ENCODE measurements at places on chromosomes 2 and 18.

GRCh38 chr2:106921451-106921850 is 35.5 kb upstream of the ST6GAL2 start:
- DNase-seq: no peak

DNA sequence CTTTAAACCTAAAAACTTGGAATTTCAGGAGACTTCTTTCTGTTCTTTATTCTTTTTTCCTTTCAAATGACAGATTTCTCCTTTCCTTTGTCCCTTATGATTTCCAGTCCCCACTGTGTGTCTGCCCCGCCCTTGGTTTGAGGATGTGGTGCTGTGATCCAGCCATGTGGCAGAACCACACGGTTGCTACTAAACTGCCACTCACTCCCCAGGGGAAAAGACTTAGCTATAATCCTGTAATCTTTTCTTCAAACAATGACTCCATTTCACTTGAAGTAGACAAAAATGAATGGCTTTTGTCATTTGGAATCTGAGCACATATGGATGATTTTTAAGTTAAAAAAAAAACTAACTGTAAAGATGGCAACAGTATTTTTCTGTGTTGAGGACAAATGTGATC is 76.2 kb upstream of the STAM2 start:
- no peak for DNase-seq

- peak; percentile 70 for DNase-seq
Observed at GRCh38 chr18:51537487-51537886, 340.0 kb upstream of the MEX3C start.

DNA sequence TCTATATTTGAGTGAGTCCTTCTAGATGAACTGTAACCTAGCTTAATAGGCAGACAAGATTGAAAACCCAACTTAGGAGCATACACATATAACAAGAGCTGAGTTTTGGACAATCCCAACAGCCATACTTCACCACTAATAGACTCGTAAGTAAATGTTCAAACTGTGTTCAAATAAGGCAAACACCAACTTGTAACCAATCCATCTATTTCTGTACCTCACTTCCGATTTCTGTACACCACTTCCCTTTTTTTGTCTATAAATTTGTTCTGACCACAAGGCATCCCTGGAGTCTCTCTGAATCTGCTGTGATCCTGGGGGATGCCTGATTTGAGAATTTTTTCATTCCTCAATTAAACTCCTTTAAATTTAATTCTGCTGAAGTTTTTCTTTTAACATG is 1149.1 kb upstream of the NRXN1 start:
- no peak for DNase-seq

DNA sequence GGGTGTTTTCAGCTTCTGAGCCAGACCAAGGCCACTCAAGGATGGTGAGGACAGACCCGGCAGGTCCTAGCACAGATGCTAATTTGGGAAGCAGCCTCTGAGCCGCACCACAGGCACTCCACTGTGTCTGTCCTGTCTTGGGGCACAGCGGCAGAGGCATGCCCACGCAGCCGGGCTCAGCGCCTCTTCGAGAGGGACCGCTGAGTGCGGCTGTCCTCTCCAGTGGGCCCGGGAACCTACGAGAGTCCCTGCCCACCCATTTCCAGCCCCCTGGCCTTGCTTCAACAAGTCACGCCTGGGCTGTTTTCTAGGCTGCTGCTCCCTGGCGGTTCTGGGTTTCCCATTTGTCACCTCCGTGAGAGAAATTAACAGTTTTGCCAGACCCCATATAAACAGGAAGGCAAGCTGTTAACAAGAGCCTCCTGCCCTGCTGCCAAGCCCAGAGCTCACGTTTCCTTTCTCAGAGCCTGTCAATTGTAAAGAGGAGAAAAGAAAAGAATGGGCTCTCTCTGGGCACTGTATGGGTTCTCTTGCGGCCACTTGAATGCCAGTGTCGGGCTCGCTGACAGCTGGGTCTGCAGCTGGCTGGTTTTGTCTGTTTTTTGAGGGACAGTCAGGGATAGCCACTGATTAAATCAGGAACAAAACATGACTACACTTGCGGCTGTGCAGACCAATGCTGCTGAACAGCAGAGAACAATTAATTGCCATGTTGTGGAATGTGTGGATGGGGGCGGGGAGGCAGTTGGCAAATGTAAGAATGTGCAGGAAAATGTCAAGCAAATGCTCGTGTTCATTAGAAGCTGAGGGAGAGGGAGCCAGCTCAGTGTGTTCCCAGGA is 30.6 kb downstream of the TMEM17 start:
- peak; percentile 86 for DNase-seq

GRCh38 chr2:160006475-160006874 is 55.9 kb downstream of the PLA2R1 start:
- no peak for DNase-seq

DNA sequence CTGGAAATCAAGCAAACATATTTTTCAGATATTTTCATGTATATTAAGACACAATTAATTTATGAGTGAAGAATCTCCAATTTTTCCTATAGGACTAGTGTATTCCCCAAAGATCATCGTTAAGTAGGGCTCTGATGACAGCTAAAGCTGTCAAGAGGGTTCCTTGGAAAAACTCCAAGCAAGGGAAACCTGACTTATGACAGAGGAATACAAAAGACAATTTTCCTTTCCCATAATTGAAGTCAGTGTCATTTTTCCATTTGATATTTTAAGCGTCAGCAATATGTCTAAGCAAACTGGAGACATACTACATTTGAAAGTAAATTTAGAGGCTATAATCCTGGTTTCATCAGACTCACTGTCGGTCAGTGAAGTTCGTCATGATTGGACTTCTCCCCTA is 36.1 kb downstream of the RIT2 start:
- no peak for DNase-seq

DNA sequence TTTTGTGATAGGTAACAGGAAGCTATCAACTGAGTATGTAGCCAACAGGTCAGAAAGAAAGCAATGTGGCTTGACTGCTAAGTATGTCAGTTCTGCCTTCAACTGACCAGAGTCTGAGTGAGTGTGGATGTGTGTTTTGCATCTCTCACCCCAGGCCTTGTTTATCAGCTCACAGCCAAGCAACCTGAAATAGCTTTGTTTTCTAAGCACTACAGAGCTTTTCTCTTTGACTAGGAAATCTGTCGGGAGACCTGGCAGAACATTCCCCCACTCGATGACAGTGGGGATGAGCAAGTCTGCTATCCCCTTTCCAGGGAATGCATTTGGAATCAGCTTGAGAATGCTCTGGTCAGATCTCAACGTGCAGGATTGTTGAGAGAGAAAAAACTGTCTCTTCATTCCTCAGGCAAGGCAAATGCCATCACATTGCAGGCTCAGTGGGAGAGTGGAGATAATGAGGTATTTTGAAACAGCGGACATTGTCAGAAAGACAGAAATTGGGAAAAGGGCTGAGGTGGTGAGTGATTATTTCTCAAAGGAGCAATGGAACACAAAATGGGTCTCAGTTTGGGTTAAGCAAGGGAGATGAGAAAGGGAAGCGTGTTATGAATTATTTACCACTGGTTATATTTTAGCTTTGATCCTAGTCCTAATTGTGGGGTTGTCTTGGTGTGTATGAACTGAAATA is 233.8 kb upstream of the PIK3C3 start:
- peak; percentile 74 for DNase-seq

DNA sequence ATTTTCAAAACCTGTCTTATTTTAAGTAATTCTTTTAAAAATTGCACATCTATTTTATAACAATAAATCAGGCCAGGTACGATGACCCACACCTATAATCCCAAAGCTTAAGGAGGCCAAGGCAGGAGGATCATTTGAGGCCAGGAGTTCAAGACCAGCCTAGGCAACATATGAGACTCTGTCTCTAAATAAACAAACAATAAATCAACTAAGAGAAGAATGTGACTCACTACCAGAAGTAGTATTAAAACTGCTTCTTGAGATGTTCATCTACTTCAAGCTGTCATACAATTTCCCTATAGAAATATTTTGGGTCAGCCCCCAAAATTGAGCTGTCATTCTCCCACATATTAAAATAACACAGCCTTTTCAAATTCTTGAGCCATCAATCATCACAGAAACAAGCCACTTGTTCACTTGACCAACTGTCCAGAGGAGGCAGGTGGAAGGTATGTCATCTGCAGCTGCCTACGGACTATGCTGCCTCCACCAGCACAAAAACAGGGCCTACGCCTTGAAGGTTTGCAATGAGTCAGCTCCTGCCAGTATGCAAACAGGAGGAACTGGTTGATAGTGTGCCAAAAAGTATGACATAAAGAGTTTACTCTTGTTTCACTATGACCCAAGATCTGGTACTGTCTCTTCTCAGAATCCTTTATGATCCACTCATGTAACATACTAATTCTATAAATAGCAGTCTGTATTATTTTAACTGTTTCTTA is 33.6 kb downstream of the KIDINS220 start:
- DNase-seq: peak; percentile 89

- no peak for DNase-seq
Observed at GRCh38 chr18:79975985-79976680, 11.7 kb downstream of the HSBP1L1 start.

GRCh38 chr18:11823545-11823944 is 27.7 kb upstream of the CHMP1B start:
- no peak for DNase-seq

DNA sequence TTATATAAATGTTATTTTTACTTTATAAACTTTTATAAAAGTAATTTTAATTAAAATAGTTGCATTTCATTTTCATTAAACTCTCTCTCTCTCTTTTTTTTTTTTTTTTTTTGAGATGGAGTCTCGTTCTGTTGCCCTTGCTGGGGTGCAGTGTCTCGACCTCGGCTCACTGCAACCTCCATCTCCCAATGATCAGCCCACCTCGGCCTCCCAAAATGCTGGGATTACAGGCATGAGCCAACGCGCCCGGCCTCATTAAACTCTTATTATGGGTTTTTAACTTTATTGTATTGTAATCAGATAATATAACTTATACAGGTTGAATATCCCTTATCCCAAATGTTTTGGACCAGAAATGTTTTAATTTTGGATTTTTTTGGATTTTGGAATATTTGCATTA is 10.9 kb upstream of the NPPC start:
- DNase-seq: no peak

DNA sequence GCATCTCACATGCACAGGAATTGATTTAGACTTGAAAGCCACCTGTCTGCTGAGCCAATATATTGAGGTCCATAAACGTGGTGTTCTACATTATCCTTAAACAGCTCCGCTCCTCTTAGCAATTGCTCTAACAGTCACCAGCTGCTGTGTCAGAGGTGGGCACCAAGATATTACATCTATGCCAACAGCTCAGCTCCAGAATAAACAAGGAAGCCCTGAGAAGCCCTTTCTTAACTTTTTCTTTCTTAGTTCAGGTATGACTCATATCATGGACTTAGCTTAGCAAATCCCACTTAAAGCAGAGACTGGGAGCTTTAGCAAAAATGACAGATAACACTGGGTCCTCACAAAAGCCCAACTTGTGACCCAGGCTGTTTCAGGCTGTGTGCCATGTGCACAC is 436.6 kb downstream of the IRS1 start:
- no peak for DNase-seq

GRCh38 chr2:134375935-134376334 is 122.1 kb downstream of the MGAT5 start:
- DNase-seq: peak; percentile 77

DNA sequence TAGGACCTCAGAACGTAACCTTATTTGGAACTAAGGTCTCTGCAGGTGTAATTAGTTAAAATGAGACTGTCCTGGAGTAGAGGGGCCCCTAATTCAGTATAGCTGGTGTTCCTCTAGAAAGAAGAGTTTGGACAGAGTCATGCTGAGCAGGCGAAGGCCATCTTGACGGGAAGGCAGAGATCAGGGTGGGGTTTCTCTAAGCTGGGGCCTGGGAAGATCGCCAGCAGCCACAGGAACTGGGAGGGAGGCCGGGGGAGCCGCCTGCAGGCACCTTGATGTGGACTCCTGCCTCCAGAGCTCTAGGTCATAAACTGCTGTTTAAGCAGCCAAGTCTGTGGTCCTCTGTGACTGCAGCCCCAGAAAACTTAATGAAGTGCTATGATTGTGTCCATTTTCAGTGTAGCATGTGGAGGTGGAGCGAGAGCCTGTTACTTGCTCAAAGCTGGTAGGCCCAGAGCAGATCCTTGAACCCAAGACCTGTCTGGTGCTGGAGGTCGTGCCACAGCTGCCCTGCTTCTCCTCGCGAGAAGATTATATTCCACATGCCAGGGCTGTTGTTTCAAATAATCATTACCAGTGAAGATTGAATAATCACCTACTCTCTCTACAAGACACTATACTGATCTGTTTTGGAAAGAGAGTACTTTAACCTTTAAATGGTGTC is 105.7 kb downstream of the TPO start:
- DNase-seq: no peak

GRCh38 chr2:230931556-230932231 is 6.7 kb upstream of the GPR55 start:
- DNase-seq: peak; percentile 32

DNA sequence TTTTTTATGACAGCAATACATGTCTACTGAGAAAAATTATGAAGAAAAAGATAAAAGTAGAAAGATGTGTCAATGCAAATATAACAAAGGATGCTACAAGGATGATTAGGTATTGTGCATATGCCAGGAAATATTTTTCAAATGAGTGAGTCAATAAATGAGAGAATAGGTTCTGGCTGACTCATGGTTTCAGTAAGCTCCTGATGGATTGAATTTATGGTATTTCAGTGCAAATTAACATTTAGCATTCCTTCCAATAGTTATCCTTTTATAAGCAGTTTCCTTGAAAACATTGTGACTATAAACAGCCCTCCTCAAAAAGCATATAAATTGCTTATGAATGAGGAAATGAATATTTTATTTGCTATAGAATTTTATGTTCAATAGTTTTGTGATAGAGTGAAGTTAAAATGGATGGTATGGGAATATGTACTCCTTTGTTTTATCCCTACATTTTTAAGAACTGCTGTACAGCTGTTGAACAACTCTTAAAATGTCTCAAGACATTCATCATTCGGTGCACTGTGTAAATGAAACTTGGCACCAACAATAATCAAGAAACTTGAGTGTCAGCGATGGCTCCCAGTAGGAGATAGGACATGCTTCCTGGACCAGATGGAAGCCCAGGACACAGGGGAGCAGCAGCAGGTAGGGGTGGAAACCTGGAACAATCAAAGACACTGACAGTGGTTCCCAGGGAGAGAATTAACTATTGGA is 144.7 kb downstream of the PMAIP1 start:
- no peak for DNase-seq

- no peak for DNase-seq
Observed at GRCh38 chr2:206296128-206296527, 21.7 kb downstream of the ZDBF2 start.

DNA sequence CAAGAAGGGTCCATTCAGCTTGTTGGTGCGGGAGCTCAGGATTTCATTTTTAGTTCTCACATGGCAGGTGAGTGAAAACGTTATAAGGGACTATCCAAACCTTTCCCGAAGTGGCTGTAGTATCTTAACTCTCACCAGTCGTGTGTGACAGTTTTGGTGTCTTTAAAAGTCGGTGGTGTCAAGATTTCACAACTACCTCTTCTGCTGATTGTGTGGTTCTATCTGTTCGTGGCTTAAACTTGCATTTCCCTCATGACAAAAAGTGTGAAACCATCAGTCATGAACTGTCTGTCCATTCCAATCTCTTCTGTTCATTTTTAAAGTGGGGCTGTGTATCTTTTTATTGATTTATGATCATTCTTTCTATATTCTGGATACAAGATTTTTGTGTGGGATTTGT is 3.8 kb upstream of the AQP12B start:
- no peak for DNase-seq

GRCh38 chr18:50638016-50638883 is 78.4 kb downstream of the MAPK4 start:
- DNase-seq: no peak

Data from islet precursor cell (in vitro differentiated cells).